ENCODE measurements at places on chromosomes 3 and 15. TPM values are rescaled to one million over a fixed set of nuclear protein-coding genes. Genes with fewer than 3 reads are reported as not detected.

GRCh38 chr15:99347574-99347973 is 96.3 kb downstream of the LRRC28 start:
- DNase-seq, result no peak

- no peak for DNase-seq
Measured at GRCh38 chr3:55648591-55649318, 161.6 kb upstream of the WNT5A start.

Gene KCNH8
- 0.14 TPM for total RNA-seq

- DNase-seq, result no peak
Measured at GRCh38 chr3:56860939-56861338, 59.2 kb upstream of the ARHGEF3 start.

Gene SLC27A2
- total RNA-seq, result 0.39 TPM

DNA sequence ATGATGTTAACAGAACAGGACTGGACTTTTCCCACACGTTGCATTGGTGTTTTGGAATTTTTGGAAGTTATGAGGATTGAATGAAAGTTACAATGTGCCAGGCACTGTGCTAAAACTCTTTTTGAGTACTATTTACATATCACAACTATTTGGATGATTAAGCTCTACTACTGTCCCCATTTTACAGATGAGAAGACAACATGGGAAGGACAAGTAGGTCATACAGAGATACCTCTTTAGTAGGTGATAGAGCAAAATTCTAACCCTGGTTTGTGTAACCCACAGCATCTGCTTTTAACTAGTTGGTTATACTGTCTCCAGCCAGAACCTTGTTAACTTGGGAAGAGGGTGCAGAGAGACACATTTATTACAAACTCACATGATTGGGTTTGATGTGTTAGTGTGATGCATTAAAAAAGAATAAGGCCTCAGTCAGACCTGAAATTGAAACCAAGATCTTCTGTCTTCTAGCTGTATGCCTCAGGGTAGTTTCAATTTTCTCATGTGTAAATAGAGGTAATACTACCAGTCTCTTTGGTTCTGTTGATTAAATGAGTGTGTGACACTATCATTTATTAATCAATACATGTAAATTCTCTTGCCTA is 1.4 kb downstream of the NDUFB4 start:
- DNase-seq, result peak; percentile 21

GRCh38 chr15:43292375-43293078 is 25.8 kb upstream of the TGM5 start:
- no peak for DNase-seq

GRCh38 chr3:98109807-98110549 is 20.5 kb upstream of the OR5H1 start:
- DNase-seq, result no peak

GRCh38 chr3:69354948-69355347 is 30.9 kb downstream of the FRMD4B start:
- no peak for DNase-seq

All from CD8-positive, alpha-beta T cell (primary cell).